Activated naive CD4-positive, alpha-beta T cell treated with anti-CD3 and anti-CD28 coated beads for 36 hours (primary cell): ENCODE measurements at places on chromosomes 7 and 10. TPM values are rescaled to one million over a fixed set of nuclear protein-coding genes. Genes with fewer than 3 reads are reported as not detected.

DNA sequence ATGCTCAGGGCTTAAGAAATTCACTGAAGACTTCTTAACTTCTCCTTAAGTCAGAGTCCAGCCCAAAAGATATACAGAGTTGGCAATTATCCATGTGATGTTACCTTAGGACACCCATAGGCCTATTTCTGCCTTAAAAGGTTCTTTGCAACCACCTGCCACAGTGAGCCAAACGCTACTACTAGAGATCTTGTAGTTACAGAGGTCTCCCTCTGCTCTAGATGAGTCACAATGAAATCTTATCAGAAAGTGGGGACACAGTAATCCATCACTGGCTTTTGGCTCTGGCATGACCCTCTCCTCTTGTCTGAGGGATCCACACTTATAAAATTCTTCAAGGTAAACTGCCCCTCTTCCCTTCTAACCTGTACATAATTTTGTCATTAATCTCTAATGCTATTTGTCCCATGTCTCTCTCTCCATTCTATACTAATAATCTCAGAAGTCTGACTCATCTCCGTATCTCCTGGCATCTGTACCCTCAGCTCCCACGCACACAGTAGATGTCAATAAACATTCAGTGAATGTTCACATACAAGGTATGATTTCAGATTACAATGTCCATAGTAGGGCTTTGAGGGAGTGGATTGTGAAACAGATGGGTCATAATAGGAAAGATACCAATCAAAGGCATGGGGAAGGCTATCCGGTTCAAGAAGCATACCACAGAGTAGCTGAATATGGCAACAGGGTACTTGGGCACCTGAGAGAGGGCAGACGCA is 112.1 kb downstream of the SGMS1 start:
- H3K27me3 ChIP-seq: no peaks in the 10 kb centered on the region
- peak overlapping the region; percentile 3 for H3K27ac ChIP-seq
- peaks cover 56% of the 10 kb centered on the region for H3K4me1 ChIP-seq
- no peak overlapping the region for H3K4me3 ChIP-seq
- peaks cover 2% of the 10 kb centered on the region for H3K36me3 ChIP-seq

- no peak for DNase-seq
- H3K27ac ChIP-seq: no peak overlapping the region
- H3K27me3 ChIP-seq: no peaks in the 10 kb centered on the region
- no peaks in the 10 kb centered on the region for H3K4me1 ChIP-seq
Observed at GRCh38 chr7:90825779-90826178, 229.7 kb downstream of the CDK14 start.

DNA sequence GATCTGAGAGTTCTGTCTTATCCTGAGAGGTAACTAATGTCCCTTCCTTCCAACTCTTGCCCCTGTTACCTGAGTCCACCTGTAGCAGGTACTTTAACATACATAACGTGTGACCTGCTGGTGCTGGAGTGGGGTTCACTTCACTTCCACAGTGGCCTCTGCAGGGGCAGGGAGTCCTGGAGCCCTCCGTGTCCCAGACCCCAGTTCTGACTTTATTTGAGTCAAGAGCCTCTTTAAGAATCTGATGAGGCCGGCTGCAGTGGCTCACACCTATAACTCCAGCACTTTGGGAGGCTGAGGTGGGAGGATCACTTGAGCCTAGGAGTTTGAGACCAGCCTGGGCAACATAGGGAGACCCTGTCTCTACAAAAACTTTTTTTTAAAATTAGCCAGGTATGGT is 117.0 kb upstream of the RET start:
- no peak for DNase-seq
- no peaks in the 10 kb centered on the region for H3K36me3 ChIP-seq
- no peaks in the 10 kb centered on the region for H3K27me3 ChIP-seq
- no peak overlapping the region for H3K27ac ChIP-seq

DNA sequence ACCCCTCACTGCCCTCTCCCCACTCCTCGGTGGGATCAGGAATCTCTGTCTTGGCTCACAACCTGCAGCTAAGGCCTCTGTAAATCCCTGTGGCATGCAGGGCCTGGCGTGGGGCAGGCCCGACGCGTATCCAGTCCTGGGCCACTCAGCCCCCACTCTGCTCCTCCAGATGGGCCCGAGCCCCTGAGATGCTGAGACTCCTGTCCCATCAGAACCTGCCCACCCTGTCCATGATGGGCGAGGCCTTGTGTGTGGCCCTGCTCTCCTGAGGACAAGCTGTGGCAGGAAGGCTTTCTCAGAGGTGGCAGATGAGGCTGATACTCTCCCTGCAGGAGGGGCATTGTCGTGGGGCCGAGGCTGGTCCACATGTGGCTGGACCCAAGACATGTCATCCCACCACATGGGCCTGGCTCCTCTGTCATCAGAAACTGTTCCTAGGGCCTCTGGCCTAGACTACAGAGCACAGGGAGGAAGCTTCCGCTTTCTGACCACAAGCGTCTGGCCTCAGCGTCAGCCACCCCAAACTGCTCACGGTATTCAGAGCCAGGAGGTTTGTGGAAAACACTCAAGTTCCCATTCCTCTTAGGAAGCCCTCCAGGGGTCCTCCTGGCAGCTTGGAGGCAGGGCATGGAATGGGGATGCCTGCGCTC is 6.0 kb downstream of the ALOX5 start:
- H3K27me3 ChIP-seq: peaks cover 9% of the 10 kb centered on the region
- H3K4me1 ChIP-seq: peaks cover 3% of the 10 kb centered on the region
- no peaks in the 10 kb centered on the region for H3K36me3 ChIP-seq
- H3K4me3 ChIP-seq: no peak overlapping the region
- no peak overlapping the region for H3K27ac ChIP-seq

DNA sequence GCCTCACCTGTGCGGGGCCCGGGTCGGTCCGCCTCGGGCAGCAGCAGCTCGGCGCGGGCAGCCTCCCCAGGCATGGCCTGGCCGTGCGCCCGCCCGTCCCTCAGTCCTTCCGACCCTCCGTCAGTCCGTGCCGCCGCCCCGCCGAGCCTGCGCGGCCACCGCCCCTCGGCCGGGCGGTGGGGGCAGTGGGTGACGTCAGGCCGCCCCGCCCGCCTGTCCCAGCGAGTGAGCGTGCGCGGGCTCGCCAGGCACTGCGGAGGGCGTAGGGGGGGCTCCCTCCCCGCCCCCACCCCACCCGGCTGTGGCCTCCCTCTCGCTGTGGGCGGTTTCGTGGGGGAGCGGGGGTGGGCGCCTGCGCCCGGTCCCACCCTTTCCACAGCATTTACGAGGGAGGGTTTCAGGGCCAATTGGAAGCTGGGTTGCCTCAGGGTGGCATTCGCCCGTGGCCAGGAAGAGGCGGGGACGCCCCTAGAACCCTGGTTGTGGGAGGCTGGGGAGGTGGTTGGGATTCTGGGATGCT is at the start of gene NACAD:
NACAD (minus strand) TSS at position 149 of the 520 bp plus-strand sequence; CDS start at position 74, 75 bp downstream.
- peak; percentile 4 for DNase-seq
- H3K27ac ChIP-seq: no peak within 1 kb of the TSS
- peaks cover 12% of the 10 kb centered on the region for H3K27me3 ChIP-seq
- peaks cover 7% of the 10 kb centered on the region for H3K4me1 ChIP-seq

DNA sequence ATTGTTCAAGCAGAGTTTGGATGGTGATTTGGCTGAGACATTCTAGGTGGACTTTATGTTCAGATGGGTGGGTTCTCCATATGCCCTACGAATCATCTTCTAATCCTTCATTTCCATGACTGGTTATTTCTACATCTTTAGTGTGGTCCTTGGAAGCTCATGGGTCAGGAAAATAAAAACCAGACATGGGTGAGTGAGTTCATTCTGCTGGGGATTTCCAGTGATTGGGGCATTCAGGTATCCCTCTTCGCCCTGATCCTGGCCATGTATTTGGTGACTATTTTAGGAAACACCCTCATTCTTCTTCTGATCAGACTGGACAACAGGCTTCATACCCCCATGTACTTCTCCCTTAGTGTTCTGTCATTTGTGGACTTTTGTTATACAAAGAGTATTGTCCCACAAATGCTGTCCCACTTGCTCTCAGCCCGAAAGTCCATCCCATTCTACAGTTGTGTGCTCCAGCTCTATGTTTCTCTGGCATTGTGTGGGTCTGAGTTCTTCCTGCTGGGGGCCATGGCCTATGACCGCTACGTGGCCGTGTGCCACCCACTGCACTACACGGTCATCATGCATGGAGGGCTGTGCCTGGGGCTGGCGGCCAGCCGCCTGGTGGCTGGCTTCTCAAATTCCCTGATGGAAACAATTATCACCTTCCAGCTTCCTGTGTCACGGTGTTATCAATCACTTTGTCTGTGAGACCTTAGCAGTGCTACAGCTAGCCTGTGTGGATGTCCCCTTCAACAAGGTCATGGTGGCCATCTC is 19.2 kb upstream of the OR6B1 start:
- no peaks in the 10 kb centered on the region for H3K4me1 ChIP-seq

GRCh38 chr10:38102880-38103279 is 8.7 kb downstream of the ZNF37A start:
- H3K27ac ChIP-seq: no peak overlapping the region
- no peaks in the 10 kb centered on the region for H3K27me3 ChIP-seq
- no peak overlapping the region for H3K4me3 ChIP-seq
- DNase-seq: no peak
- H3K36me3 ChIP-seq: peaks cover 93% of the 10 kb centered on the region

- H3K36me3 ChIP-seq: no peaks in the 10 kb centered on the region
- no peak overlapping the region for H3K27ac ChIP-seq
- DNase-seq: peak; percentile 37
- no peaks in the 10 kb centered on the region for H3K4me1 ChIP-seq
- H3K4me3 ChIP-seq: no peak overlapping the region
Observed at GRCh38 chr10:70537398-70538194, 59.0 kb downstream of the PALD1 start.

DNA sequence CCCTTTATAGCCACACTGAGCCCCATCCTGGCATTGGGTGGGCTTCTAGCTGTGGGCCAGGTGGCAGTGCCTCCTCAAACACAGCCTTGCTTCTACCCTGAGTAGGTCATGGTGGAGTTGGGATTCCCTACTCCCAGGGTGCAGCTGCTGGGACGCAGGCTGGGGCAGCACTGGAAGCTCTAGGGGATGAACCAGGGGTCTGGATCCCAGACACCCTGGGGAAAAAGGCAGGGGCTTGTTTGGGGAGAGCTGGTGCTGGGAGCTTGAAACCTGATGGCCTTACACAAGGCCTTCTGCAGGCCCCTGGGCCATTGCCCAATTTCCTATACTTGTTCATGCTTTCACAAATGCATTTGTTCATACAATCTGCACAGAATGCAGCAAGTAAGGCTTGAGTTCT is 103.7 kb upstream of the CTBP2 start:
- no peak overlapping the region for H3K27ac ChIP-seq
- H3K36me3 ChIP-seq: no peaks in the 10 kb centered on the region
- no peak for DNase-seq

DNA sequence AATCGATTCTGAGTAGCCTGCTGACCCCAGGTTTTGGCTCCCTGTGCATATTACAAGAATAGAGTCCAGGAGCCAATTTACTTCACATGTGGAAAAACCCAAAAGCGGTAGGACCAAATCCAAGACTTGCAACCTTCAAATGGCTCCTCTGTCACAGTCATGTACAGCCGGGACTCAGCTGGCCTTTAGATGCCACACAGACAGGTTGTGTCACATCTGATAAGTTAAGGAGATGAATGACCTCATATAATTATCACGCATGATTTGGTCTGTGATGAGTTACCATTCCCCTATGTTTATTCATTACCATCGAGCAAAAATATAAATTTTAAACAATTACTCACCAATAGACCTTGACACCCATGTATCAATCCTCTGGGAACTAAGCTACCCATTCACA is 14.2 kb downstream of the CACNA2D1 start:
- no peaks in the 10 kb centered on the region for H3K27me3 ChIP-seq
- no peak overlapping the region for H3K4me3 ChIP-seq
- no peaks in the 10 kb centered on the region for H3K36me3 ChIP-seq
- H3K4me1 ChIP-seq: no peaks in the 10 kb centered on the region
- no peak for DNase-seq

DNA sequence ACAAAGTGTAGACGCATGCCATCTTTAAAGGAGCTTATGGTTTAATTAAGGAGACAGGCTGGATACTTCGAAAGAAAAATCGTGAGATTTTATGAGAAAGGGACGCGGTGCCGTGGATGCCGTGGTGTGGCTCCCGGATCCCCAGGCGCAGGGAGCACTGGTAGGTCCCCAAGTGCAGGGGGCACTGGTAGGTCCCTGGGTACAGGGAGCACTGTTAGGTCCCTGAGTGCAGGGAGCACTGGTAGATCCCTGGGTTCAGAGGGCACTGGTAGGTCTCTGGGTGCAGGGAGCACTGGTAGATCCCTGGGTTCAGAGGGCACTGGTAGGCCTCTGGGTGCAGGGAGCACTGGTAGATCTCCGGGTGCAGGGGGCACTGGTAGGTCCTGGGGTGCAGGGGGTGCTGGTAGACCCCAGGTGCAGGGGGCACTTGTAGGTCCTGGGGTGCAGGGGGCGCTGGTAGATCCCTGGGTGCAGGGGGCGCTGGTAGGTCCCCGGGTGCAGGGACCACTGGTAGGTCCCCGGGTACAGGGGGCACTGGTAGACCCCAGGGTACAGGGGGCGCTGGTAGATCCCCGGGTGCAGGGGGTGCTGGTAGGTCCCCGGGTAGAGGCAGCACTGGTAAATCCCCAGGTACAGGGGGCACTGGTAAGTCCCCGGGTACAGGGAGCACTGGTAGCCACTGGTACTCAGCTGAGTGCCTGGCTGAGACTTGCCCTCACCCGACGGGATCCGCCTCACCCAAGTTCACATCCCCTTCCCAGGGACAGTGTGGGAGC is 14.1 kb downstream of the PRKAG2 start:
- no peaks in the 10 kb centered on the region for H3K36me3 ChIP-seq
- H3K27ac ChIP-seq: no peak overlapping the region
- H3K4me1 ChIP-seq: peaks cover 8% of the 10 kb centered on the region
- DNase-seq: no peak

DNA sequence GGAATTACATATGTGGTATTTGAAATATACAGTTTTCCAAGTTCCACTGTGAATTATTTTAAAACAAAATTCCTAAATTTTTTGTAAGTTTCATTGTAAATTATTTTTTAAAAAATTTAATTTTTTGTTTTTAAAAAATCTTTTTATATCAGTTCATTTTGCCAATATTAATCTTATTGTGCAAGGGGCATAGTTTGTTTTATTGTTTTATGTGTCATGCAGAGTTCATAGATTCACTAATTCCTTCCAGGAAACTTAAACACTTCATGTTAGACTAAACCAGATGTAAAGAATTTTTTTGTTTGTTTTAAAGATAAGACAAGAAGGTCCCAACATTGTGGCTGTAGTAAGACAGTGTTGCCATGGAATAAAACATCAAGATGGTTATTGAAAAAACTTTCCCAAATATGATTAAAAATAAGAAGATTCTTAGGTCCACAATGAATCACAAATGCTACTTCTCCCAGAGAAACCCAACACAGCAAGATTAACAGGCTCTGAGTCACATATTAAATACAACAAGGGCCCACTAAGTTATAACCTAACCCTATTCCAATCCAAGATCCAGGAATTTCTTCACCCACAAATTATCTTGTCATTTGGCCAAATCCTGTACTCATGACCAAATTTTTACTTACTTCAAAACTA is 464.7 kb upstream of the IGFBP3 start:
- H3K4me1 ChIP-seq: no peaks in the 10 kb centered on the region
- no peaks in the 10 kb centered on the region for H3K36me3 ChIP-seq
- no peak overlapping the region for H3K4me3 ChIP-seq
- no peak for DNase-seq

GRCh38 chr10:28367413-28367812 is 64.5 kb upstream of the MPP7 start:
- H3K27me3 ChIP-seq: no peaks in the 10 kb centered on the region
- peak overlapping the region; percentile 46 for H3K4me3 ChIP-seq
- no peak for DNase-seq

The RAMP3 gene
- not detected for total RNA-seq

The MYH16 gene
- total RNA-seq: not detected

The LRGUK gene
- total RNA-seq: 0.14 TPM

The LRMDA gene
- total RNA-seq: not detected

The CALML3 gene
- total RNA-seq: not detected

The GPC2 gene
- 7.6 TPM for total RNA-seq

The ITGB8 gene
- not detected for total RNA-seq

The AGBL3 gene
- 3.6 TPM for total RNA-seq

The TRPV5 gene
- not detected for total RNA-seq

The TRIM50 gene
- not detected for total RNA-seq
